ENCODE measurements at places on chromosomes 5 and 9.
A peak's percentile ranks its signal among the peaks of the same experiment; 100 is the strongest.

- no peak for DNase-seq
These were observed 181.6 kb downstream of the DAB2IP start for GRCh38 chr9:121833061-121833460.

DNA sequence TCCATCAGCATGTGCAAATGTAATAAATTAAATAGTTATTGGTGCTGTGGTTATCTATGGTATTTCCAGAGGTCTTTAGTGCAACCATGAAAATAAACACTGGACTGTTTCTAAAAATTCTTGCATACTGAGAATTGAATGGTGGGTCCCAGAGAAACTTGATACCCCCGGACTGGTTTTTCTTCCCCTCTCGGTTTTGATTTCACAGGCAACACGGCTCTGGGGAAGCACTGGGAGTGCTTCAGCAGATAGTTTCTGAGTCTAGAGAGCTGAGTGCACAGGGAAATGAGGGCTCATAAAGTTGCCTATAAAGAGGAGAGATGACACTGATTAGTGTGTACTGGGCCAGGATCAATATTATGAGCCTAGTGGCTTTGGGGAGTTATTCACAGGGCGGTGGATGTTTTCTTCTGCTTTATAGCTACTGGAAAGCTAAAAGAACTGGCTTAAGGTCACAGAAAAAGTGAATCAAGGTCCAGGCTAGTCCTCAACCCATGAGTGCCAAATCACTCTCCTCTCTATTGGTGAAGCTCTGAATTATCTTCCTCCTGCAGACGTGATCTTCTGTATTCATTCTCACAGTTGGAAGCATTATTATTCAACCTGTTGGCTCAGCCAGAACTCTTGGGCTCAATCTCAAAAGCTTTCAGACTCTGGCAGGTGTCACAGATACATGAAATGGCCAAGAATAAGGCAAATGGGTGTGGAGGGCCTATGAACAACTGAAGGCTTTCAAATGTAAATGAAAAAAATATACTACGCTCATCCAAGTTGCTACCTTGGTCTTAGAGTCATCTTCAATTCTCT, 170.2 kb upstream of the HMHB1 start:
- DNase-seq: no peak

DNA sequence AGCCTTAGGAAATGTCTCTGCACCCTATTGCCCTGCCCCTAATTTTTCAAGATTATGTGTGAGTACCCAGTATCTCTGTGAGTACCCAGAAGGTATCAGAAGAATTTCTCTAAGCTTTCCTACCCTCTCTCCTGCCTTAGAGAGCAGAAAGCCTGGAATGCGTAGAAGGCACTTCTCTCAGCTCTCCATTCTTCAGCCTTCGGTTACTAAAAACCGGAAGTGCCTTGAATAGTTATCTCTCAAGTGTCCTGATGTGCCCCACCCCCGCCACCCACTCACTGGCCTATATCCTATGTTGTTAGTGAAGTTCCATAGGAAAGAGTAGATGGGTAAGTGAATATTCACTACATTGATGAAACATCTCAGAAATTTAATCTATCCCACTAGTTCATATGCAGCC, 210.7 kb upstream of the CDH10 start:
- DNase-seq: no peak

GRCh38 chr5:75668977-75669689, 48.1 kb downstream of the POC5 start:
- DNase-seq: peak; percentile 4

GRCh38 chr5:52339285-52339684, 448.4 kb upstream of the ITGA1 start:
- DNase-seq: no peak

DNA sequence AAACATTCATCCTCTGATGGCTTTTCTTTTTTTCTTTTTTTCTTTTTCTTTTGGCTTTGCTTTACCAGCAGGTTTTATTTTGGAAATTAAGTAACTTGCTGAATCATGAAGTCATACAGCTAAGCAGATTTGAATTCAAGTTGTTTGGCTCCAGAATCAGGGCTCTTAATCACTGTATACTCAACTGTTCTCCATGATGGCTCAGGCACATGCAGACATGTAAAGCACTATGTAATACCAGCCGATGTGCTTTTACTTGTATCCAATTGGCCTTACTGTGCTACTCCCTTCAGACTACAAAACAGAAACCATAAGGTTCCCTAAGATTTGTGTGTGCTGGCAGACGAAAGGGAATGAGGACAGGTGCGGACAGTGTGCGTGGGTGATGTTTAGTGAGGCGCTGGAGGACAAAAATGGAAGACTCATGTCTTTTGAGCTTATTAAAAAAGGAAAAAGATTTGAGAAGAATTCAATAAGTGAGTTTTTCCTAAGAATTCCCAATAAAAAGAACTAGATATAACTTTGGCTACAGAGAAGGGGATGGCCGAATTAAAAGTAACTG, 44.7 kb upstream of the OTP start:
- no peak for DNase-seq

- DNase-seq: peak; percentile 46
These were observed 87.3 kb downstream of the INSYN2B start for GRCh38 chr5:169893010-169893409.

GRCh38 chr5:45507178-45507577, 189.0 kb downstream of the HCN1 start:
- no peak for DNase-seq

DNA sequence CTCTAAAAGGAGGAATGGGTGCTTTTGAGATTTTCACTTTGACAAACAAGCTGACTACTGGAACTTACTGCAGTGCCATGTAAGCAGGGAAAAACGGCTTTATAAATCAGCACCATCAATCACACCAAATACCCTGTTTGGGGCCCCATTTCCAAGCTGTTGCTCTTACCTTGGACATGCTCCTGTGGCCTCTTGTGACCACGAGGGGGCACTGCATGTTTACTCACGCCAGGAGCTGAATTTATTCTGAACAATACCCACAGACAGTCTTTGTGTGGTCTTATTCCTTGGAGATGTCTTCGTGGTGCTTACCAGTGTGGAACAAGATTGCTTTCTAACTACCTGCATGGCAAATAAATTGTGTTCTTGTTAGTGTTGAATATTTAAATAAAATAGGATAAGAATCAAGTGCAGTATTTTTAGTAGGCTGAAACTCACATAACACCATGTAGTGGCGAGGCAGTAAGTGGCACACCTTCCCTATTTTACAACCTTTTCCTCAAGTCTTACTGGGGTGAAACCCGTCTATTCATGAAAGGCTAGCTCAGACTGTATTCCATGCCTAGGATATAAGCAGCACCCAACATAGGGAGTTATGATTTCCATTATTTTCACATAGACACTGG, 155.5 kb upstream of the NMUR2 start:
- DNase-seq: no peak

GRCh38 chr5:147387109-147387508, 122.8 kb downstream of the DPYSL3 start:
- DNase-seq: no peak

GRCh38 chr9:137812356-137813023, 65.1 kb upstream of the CACNA1B start:
- no peak for DNase-seq

DNA sequence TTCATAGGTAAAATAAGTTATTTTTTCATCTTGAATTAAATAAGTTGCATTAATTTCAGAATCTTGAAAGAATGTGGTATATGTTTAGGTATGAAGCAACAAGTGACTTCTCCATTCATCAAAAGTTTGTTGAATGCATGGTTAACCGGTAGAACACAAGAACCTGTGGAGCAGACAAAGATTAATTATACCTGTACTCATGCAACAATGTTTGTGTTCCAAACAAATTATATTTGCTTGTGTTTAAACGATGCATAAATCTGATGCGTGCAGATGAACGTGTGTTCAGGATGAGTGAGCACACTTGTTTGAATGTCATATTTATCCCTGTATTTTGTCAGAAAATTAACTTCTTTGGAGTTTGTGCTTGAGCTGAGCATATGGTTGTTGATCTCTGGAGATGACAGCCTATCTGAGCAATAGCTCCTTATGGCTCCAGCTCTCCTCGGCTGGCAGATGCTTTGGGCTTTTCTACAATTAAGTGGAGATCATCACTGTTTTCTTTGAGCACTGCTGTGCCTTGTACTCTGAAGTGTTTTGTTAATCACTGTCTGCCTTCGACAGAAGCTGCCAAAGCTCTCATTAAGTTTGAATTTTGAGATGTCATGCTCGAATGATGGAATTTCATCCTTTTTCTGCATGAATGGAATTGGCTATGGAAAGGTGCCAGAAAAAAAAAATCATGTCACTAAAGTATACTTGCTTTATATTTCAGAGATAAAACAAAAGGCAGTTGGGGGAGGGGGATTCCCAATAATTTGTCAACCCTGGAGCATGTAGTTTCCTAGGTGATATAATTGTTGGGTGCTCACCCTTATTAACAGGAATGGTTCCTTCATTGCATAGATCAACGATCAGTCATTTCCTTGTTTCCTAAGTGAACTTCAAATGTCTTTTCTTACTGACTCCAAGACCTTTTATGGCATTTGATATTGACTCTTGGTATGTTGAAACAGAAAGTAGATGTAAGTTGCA, 502.5 kb upstream of the ARRDC3 start:
- no peak for DNase-seq

GRCh38 chr5:78416677-78417425, 56.4 kb downstream of the SCAMP1 start:
- DNase-seq: no peak

- no peak for DNase-seq
These were observed 197.7 kb downstream of the PLK2 start for GRCh38 chr5:58262226-58262625.

- DNase-seq: no peak
These were observed 7.5 kb downstream of the SLC6A19 start for GRCh38 chr5:1208743-1209488.

DNA sequence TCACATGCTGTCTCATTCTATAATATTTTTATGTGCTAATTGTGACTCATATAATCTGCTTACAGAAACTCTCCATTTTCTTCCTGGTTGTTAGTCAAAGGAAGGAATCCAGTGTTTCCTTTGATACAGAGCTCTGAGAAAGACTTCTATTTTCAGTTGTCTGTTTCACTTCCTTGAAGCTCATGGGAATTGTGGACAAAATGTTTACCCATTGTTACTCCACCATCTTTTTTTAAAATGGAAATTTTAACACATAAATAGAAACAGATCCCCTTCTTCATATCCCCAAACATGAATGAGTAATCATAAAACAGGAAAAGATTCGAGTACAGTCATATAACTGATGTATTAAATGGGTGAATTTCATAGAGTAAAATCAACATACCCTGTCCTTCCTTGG, 42.0 kb upstream of the KCNN2 start:
- DNase-seq: no peak

- no peak for DNase-seq
These were observed 61.1 kb downstream of the LMNB1 start for GRCh38 chr5:126837906-126838539.

- peak; percentile 15 for DNase-seq
These were observed 581.8 kb downstream of the TAF11L14 start for GRCh38 chr5:18216016-18216415.

DNA sequence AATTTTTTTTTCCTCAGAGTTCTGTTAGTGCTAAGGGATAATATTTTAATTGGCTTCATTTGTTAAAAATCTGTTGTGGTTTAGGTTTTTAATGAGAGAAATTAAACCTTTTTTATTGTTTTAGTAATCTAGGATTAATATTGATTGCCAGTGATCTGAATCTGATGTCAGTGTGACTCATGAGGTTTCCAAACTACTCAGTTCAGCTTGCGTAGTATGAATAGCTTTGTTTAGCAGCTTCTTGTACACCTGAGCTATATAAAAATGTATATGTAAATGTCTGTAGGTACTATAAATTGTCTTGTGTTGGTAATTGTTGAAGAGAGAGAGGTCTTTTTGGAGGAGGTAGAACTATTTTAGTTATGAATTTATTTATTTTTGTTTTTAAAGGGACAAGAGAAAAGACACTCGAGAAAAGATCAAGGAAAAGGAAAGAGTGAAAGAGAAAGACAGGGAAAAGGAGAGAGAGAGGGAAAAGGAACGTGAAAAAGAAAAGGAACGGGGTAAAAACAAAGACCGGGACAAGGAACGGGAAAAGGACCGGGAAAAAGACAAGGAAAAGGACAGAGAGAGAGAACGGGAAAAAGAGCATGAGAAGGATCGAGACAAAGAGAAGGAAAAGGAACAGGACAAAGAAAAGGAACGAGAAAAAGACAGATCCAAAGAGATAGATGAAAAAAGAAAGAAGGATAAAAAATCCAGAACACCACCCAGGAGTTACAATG, 26.3 kb downstream of the SREK1 start:
- no peak for DNase-seq

- no peak for DNase-seq
These were observed 43.9 kb downstream of the ADAMTS2 start for GRCh38 chr5:179301376-179301775.

DNA sequence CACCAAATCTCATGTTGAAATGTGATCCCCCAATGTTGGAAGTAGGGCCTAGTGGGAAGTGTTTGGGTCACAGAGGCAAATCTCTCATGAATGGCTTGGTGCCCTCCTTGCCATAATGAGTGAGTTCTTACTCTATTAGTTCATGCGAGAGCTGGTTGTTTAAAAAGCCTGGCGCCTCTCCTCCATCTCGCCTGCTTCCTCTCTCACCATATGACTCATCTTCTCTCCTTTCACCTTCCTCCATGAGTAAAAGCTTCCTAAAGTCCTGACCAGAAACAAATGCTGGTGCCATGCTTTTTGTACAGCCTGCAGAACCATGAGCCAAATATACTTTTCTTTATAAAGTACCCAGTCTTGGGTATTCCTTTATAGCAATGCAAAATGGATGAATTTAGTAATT, 20.9 kb upstream of the ARHGAP26 start:
- DNase-seq: no peak

- no peak for DNase-seq
These were observed 27.0 kb upstream of the C9orf72 start for GRCh38 chr9:27600256-27600655.

DNA sequence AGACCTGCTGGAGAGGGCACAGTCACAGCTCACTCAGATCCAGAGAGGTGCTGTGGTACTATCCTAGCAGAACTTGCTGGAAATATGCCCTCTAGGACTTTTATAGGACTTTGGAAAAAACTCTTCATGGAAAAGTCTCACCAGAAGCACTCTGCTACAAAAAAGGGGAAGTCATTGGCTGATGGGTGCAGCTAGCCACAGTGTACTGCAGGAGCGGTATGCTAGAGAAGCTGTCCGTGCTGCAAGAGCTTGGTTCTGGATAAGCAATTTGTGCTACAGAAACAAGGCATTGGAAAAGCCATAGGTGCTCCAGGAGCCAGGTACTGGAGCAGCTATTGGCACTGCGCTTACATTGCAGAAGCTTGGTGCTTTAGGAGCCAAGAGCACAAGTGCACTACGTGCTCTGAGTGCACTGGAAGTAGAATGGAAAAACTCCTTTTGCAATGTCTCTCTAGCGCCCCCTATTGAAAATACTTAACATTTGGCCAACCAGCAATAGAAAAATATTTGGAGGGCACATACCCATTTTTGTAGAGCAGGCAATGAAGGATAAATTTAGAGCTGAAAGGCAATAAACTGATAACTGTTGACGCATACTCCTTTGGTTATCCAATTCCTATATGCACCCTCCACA, 83.4 kb downstream of the MEGF10 start:
- no peak for DNase-seq

- DNase-seq: no peak
These were observed 3.0 kb downstream of the SURF6 start for GRCh38 chr9:133333011-133333410.
